ENCODE measurements at places on chromosomes 16 and 17.

DNA sequence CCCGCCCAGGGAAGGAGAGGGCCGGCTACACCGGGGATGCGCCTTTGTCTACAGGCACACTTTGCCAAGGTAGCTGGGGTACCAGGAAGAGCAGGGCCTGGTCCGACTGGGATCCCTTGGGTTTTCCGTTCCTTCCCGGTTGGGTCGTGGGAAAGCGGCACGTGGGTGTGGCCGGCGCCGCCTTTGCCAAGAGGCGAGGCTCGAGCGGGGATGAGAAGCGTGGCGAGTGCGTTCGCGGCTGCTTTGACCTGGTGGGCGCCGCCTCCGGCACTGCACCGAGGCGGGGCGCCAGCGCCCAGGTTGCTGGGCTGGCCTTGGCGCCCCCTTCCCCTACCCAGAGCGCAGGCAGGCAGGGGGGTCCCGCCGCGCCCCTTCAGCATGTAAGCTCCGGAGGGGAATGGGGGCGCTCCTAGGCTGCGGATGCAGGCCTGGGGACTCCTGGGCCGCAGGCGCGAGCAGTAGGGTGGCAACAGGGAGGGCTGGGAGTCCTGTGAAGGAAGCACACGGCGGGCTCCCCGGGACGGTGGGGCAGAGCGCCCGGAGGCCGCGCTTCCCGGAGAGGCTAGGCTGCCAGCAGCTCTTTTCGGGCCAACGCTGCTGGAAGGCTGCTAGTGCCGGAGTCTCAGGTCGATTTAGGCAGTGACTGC lies 2.0 kb downstream of the HAS3 start:
- H3K4me1 ChIP-seq: peaks cover 39% of the 10 kb centered on the region
- peaks cover 9% of the 10 kb centered on the region for H3K36me3 ChIP-seq
- peak overlapping the region; percentile 58 for H3K4me3 ChIP-seq
- no peak overlapping the region for H3K27ac ChIP-seq
- no peaks in the 10 kb centered on the region for H3K27me3 ChIP-seq

DNA sequence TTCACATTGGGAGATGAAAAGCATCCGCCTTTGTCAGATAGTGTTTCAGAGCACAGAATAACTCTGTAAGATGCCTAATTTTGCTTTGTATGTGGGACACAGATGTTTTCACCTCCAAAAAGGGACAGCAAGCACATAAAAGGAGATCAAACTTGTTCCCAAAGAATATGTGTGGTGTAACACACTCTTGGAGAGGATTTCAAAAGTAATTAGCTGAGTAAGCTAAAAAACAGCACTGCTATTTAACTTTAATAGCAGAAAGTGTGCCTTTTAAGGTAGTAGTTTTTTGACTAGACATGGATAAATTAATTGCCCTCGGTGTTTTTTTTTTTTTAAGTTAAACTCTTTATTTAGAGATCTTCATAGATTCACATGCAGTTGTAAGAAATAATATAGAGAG lies 65.2 kb downstream of the COX10 start:
- no peaks in the 10 kb centered on the region for H3K4me1 ChIP-seq
- DNase-seq: no peak
- no peak overlapping the region for H3K27ac ChIP-seq
- H3K27me3 ChIP-seq: no peaks in the 10 kb centered on the region
- H3K4me3 ChIP-seq: no peak overlapping the region

- peak; percentile 85 for DNase-seq
- no peak overlapping the region for H3K4me3 ChIP-seq
- H3K36me3 ChIP-seq: no peaks in the 10 kb centered on the region
- H3K27me3 ChIP-seq: no peaks in the 10 kb centered on the region
Observed at GRCh38 chr16:67277294-67277998, 1.9 kb upstream of the PLEKHG4 start.

DNA sequence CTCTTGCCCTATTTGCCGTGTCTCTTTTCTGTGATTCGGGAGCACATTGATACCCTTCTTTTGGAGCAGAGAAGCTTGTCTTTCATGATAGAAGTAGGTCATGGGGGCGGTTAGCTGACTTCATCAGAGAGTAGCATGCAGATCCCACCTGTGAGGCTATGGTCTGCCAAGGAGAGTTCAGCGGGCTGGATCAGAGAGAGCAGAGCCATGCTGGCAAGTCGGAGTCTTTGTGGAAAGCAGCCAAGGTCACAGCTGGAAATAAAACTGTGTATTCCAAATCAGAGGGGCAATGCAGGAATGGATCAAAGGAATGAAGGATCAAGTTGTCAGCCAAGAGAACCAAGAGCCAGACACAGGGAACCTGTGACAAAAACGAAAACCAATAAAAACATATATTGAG lies 595.9 kb downstream of the WWOX start:
- no peaks in the 10 kb centered on the region for H3K4me1 ChIP-seq
- H3K27ac ChIP-seq: no peak overlapping the region
- DNase-seq: no peak
- no peaks in the 10 kb centered on the region for H3K27me3 ChIP-seq
- no peak overlapping the region for H3K4me3 ChIP-seq
- H3K36me3 ChIP-seq: no peaks in the 10 kb centered on the region

- no peak for DNase-seq
- no peak overlapping the region for H3K4me3 ChIP-seq
- H3K27ac ChIP-seq: no peak overlapping the region
- no peaks in the 10 kb centered on the region for H3K4me1 ChIP-seq
- H3K36me3 ChIP-seq: peaks cover 12% of the 10 kb centered on the region
Observed at GRCh38 chr16:67675579-67675935, 8.9 kb downstream of the C16orf86 start.

- H3K27ac ChIP-seq: no peak overlapping the region
- no peak overlapping the region for H3K4me3 ChIP-seq
- no peaks in the 10 kb centered on the region for H3K4me1 ChIP-seq
- no peaks in the 10 kb centered on the region for H3K27me3 ChIP-seq
Observed at GRCh38 chr16:19366391-19366790, 51.3 kb upstream of the TMC5 start.

DNA sequence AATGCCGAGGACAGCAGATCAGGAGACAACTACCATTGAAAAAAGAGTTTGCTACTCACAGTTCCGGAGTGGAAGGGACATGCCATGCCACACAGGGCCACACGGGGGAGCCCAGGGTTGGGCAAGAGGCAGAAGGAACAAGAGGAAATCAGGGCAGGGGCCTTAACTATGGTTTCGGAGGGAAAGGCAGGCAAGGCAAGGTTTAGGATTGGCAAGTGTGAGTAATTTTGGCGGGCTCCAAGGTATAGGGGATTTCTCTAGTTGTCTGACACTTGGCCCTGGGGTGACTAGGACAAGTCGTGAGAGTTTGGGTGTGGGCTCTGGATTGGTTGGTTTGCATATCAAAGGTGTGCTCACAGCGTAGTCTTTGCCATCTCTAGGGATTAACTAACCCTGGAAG lies 27.0 kb upstream of the NTN1 start:
- H3K36me3 ChIP-seq: no peaks in the 10 kb centered on the region
- no peaks in the 10 kb centered on the region for H3K4me1 ChIP-seq
- peak; percentile 39 for DNase-seq
- no peak overlapping the region for H3K27ac ChIP-seq

- H3K36me3 ChIP-seq: no peaks in the 10 kb centered on the region
- H3K4me3 ChIP-seq: no peak overlapping the region
- DNase-seq: no peak
- no peaks in the 10 kb centered on the region for H3K4me1 ChIP-seq
Observed at GRCh38 chr17:640436-640835, 74.2 kb downstream of the VPS53 start.

Data from tibial artery (tissue), 4 donors.